T-helper 2 cell (primary cell): ENCODE measurements at places on chromosomes 6 and 20.
A peak's percentile ranks its signal among the peaks of the same experiment; 100 is the strongest.

- DNase-seq: no peak
Observed at GRCh38 chr6:112906726-112907125, 559.6 kb downstream of the RFPL4B start.

- DNase-seq: no peak
Observed at GRCh38 chr6:39887692-39888450, 46.4 kb downstream of the MOCS1 start.

GRCh38 chr20:45008521-45009049 is 42.3 kb downstream of the STK4 start:
- DNase-seq: no peak

GRCh38 chr20:8790442-8791074 is 278.3 kb upstream of the PLCB4 start:
- DNase-seq: no peak

DNA sequence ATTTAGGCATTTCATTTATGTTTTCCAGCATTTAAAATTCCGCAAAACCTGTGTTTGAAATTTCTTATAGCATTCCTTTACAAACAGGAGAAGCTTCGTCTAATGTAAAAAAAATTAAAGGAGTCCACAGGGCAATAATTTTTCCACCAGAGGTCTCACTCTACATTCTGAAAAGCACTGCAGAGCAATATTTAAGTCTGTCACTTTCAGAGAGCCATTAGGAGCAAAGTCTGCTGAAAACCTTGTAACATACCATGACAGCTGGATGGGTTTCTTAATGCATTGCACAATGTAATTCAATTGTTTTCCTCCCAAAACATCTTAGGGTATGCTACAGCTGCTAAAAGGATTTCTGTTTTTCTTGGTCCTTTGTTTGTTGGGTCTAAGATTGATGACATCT is 18.0 kb downstream of the BAG2 start:
- DNase-seq: no peak

GRCh38 chr20:45409521-45410272 is 1.6 kb downstream of the DBNDD2 start:
- DNase-seq: no peak

- DNase-seq: no peak
Observed at GRCh38 chr6:47377971-47378370, 68.3 kb upstream of the TNFRSF21 start.

DNA sequence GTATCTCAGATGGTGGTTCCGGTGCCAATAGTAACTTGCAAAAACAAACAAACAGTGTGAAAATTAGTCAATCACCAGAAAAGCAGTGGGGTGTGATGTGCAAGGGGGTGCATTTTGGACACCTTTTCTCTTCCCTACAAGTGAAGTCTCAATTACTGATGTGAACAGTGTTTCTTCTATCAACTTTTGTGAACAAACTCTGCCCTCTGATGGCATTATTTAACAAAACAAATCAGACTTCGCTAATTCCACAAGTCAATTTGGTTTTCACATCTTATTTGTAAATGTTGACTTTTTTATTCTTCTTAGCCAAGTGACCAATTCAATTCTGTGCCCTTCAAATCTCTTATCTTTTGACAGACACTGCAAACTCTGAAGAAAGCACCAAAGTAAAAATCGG is 212.2 kb downstream of the UST start:
- DNase-seq: no peak

DNA sequence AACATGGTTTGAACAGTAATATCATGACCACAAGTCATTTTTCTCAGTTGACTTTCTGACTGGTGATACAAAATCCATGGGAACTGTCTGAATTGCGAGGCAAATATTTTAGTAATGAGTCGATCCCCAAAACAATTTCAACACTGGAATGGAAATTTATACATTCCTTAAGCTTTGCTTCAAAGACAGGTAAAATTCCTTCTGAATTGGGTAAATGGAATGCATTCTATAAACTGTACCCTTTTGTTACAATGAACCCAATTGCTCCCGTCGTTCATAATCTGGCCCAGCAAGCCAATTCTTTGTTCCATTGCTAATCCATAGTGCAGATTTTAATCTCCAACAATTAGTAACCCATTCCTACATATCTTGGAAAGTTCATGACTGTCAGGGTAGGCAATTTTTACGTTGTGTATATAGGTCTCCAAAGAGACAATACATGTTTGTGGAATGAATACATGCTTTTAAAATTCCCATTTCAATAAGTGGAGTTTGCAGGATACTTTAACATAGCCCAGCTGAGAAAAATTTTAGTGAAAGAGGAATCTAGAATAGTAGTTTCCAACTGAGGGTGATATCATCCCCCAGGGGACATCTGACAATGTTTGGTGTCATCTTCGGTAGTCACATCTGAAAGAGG is 32.7 kb downstream of the CYP24A1 start:
- no peak for DNase-seq

- DNase-seq: no peak
Observed at GRCh38 chr20:44861531-44862006, 23.9 kb upstream of the YWHAB start.

GRCh38 chr6:48429610-48430009 is 318.6 kb upstream of the PTCHD4 start:
- DNase-seq: no peak

- DNase-seq: no peak
Observed at GRCh38 chr20:49796600-49797343, 15.9 kb upstream of the SLC9A8 start.

GRCh38 chr6:129102741-129103140 is 219.8 kb downstream of the LAMA2 start:
- no peak for DNase-seq

GRCh38 chr6:15474196-15474595 is 188.6 kb downstream of the DTNBP1 start:
- no peak for DNase-seq

DNA sequence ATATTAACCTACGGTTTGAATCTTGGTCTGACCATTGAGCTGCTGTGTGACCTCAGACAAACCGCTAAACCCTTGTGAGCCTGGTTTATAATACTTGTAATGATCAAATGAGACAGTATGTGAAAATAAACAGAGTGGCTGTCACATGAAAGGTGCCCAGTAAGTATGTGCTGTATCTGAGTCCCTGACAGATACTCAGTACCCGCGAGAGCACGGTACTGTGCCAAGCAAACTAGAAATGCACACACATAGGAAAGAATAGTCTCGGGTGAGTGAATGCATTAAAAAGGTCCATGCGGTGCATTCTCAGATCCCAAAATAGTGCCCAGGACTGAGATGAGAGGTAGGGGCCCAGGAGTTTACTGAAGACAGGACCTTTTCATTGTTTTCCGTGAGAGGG is 93.3 kb downstream of the PPP1R14C start:
- no peak for DNase-seq

DNA sequence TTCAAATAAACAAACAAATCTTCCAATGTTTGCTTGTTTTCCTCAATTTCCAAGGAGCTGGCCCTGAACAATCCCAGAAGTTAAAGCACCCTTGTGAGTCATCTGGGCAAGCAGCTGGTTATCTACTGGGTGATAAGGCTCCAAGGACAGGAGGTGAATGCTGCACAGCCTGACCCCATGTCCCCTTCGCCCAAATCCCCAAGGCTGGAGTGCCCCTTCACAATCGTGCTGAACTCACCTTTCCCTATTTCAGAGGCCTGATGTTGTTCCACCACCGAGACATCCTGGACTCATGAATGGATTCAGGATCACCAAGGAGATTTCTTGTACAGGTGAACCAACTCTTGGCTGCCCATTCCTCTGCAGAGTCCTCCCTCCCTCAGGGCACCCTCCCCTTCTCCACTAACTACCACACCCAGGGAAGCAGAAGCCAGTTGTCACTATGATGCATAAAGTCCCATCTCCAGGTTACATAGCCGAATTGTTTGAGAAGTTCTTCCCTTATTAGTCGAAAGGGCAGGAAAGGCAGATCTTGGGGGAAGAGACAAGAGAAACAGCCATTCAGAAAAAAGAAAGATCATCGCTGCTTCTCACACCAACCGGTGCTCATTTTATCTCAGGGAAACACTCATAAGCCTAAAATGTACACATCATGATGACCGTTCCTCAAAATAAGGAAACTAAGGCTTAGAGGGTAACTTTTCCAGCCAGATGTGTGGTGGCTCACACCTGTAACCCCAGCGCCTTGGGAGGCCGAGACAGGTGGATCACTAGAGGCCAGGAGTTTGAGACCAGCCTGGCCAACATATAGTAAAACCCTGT is 138.8 kb upstream of the RREB1 start:
- DNase-seq: no peak

- DNase-seq: no peak
Observed at GRCh38 chr6:47084610-47085009, 42.5 kb upstream of the ADGRF1 start.

DNA sequence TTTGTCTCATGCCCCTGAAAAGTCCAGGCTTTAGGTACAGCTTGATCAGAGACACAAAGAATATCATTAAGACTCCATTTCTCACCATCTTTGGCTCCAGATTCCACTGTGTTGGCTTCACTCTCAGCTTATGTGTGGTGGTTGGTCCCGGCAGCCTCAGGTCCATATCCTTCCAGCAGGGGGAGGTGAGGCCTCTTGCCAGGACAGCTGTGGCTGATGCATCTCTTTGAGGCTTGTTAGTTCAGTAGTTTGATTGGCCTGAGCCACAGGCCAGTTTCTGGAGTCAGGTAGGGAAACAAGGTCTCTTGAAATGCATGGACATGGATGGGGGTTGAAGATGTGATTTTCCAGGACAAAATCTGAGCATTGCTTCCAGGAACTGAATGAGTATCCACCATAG is 62.4 kb downstream of the JAG1 start:
- DNase-seq: no peak

DNA sequence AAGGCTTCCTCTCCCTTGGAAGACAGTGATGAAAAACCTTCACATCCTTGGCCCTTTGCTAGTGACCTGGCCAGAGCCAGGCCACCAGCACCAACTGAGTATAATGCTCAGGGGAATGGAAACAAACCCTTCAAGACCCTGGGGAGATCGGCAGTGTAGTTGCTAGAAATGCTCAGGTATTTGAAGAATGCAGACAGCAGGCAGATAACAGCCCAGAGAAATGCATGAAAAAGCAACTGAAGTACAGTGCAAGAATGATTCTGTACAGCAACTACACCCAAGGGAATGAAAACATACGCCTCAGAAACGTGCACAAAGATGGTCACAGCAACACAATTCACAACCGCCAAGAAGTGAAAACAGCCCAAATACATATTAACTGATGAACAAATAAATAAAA is 41.1 kb downstream of the PPP1R3G start:
- DNase-seq: no peak

GRCh38 chr6:7224731-7225130 is 88.3 kb downstream of the SSR1 start:
- DNase-seq: no peak

GRCh38 chr6:149864578-149865535 is 698 bp upstream of the LRP11 start:
- DNase-seq: peak; percentile 63

DNA sequence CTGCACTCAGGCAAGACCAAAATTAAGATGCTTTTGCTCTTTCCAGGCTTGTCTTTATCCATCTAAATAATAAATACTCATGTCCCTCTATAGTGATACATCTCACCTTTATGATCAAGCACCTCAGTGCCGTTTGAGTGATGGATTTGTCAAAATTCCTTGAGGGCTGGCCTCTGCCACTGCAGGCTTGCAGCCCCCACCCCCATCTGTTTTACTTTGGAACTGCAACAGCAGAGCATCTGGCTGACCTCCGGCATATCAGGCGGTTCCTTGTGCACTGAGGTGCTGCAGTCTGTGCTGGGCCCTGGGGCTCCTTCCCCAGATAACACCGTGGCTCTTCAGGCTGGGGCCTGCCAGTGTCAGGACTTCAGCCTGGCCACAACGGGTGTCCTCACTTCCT is 386.9 kb downstream of the CDH26 start:
- no peak for DNase-seq

GRCh38 chr6:4678506-4679300 is 97.5 kb upstream of the CDYL start:
- DNase-seq: no peak
